ENCODE measurements at places on chromosomes 5 and 9.

DNA sequence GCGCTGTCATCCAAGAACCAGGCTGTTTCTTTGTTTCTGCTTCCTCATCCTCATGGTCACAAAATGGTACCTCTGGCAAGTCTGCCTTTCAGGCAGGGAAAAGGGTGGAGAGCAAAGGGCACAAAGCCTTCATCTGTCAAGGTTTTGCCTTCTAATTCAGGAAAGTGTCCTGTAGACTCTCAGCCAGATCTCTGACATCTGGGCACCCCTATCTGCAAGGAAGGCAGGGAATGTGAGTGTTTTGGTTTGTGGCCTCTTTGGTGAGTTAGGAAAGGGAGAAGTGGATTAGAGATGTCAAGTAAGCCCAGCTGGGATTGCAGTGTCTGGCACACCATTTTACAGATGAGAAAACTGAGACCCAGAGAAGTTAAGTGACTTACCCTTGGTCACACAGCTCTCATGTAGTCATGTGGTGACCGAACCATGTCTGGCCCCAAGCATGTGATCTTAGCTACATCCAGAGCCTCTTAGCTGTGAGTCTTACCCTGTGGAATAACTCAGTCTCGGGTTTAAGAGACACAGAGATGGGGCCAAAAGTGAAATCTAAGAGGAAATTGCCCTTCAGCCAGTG is 115.6 kb upstream of the SAP30L start:
- no peak for DNase-seq

GRCh38 chr9:95438561-95439357 is 78.0 kb downstream of the PTCH1 start:
- no peak for DNase-seq

DNA sequence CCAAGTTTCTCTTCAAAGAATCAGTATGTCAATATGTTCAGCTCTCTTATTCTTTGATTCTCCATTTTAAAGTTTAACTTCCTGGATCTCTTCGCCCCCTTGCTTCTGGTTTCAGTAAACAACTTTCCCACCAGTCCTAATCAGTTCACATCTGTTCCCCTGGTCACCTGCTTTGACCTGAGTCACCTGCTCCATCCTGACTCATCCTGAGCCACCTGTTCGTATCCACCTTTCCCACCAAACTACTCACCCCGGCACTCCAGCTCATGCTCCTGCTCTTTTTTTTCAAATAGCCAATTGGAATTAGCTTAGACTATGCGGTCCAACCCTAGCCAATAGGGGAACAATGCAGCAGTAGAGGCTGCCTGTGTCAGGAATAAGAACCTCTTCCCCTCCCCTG is 23.6 kb upstream of the CSF1R start:
- no peak for DNase-seq

GRCh38 chr5:168314735-168315411 is 23.4 kb downstream of the WWC1 start:
- DNase-seq = peak; percentile 39

- no peak for DNase-seq
These were observed 696.9 kb downstream of the MAT2B start for GRCh38 chr5:164202338-164202737.

DNA sequence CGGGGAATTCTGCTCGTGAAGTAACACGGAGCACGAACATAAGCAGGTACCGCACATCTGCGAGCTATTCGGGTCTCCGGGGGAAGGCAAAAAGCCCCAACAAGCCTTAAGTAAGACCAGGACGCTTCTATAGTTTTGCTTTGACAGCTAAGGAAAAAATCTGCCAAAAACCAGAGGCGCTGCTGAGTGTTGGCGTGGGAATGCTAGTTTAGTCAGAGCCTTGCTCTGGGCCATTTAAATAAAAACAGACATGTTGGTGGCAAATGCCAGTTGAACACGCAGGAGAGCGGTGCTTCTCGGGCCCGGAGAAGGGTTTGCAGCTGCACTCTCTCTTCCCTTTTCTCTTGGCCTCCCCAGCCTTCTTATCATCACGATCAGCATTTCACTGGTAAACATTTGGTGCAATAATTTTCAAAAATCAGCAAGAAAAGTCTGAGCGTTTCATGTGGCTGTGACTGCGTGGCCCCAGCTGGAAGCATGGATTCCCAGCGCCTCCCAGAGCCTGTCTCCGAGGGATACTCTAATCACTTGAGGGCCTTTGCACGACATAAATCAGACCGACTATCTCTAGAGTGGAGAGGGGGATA is 6.4 kb upstream of the NOTCH1 start:
- DNase-seq = no peak

- no peak for DNase-seq
These were observed 1.5 kb downstream of the LTC4S start for GRCh38 chr5:179795049-179795862.

DNA sequence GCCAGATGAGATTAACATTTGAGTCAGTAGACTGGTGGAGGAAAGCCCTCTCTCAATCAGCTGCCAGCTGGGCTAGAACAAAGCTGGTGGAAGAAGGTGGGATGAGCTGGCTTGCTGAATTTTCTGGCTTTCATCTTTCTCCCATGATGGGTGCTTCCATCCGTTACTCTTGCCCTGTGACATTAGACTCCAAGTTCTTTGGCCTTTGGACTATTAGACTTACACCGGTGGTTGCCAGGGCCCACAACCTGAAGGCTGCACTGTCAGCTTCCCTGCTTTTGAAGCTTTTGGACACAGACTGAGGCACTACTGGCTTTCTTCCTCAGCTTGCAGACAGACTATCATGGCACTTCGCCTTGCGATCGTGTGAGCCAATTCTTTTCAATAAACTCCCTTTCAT is 642.7 kb downstream of the TAF11L14 start:
- no peak for DNase-seq

DNA sequence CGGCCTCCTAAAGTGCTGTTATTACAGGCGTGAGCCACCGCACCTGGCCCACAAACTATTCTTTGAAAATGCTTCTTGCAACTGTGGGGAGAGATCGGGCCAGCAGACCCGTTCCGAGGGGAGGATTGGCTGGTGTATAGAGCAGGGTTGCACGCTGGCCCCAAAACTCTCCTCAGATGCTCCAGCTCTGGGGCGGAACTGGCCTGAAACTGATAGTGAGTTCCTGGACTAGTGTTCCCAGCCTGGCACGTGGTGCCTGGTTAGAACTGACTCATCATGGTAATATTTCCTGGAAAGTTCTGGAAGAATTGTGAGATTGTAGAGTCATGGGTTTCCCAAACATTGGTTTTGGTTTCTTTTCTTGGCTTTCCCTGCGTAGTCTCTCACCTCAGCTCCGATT is 120.5 kb downstream of the FBXL7 start:
- DNase-seq = no peak

DNA sequence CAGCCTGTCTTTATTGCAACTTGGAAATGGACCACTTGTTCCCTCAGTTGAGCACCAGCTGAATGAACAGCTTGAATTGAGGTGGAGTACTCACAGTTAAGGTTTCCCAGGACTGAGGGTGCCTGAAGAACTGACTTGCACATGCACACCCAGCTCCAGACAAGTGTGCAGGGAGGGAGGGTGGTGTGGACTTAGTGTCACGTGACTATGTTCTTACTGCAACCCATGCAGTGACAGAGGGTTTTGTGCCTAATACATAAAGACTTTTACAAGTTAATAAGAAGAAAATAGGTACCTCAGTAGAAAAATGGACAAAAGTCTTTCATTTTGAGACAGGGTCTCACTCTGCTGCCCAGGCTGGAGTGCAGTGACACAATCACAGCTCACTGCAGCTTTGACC is 18.0 kb downstream of the BARX1 start:
- no peak for DNase-seq

- no peak for DNase-seq
These were observed 78.8 kb downstream of the F2RL2 start for GRCh38 chr5:76544268-76544926.

DNA sequence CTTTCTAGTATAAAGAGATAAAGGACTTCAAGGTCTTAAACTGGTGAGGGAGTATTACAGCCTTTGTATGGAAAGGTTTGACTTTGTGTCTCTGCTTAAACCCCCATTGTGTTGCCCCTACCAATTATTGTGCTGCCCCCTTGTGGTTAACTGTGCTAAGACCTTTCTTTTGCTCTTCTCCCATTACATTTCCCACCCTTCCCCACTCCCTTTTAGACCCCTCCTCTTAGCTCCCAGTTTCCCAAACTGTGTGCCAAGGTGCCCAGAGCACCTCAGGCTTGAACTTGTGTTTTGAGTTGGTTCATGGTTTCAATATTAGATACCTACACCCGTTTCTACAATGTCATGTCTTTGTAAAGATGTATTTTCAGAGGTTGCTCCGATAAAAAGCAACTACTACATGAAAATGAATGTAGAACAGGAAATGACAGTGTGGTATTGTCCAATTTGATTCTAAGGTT is 2.9 kb downstream of the JAK2 start:
- no peak for DNase-seq

DNA sequence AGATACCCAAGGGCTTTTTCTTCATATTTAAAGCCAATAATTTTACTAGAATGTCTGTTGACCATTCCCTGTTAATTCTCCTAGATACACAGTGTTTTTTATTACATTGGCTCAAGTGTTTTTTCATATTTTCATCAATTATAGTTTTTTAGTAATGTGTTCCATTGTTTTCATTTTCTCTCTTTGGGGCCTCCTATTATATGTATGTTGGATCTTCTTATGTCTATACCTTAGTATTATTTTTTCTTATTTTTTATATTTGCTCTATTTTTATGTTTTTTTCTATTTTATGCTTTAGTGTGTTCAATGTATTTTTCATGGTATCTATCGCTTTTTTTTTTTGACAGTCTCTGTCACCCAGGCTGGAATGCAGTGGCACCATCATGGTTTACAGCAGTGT is 7.5 kb downstream of the KIAA1958 start:
- no peak for DNase-seq

- no peak for DNase-seq
These were observed 33.4 kb upstream of the SLC25A51 start for GRCh38 chr9:37937366-37937765.

DNA sequence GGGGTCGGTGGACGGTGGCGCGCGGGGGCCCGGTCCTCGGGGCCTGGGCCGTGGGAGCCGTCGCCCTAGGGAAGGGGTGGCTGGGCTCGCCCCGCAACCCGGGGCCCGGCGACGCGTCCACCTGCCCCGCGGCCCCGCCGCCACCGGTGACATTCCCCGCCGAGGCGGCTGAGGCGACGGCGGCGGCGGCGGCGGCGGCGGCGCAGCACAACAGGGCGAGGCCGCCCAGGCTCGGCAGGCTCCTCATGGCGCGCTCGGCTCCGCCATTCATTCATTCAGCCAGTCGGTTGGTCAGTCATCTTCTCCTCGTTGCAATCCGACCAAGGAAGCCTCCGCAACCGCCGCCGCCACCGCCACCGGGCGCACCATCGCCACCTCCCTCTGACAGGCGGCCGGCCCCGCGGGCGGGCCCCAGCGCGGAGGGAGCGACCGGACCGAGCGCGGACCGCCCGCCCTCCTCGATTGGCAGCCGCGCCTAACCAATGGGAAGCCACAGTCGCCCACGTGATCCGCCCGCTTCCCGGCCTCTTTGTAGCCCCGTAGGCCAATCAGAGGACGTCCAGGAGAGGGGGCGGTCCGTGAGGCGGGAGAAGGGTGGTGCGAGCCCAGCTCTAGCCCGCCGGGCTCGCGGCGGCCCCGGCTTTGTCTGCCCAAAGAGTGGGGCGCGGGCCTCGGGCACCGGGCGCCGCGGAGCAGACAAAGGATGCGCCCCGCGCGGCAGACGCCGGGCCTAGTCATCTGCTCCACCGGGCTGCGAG is at the start of gene MEGF9:
TSS of gene MEGF9 (minus strand) at position 383 of the 758 bp plus-strand sequence. CDS start at position 271, 112 bp downstream.
- peak; percentile 90 for DNase-seq

GRCh38 chr5:167769846-167770413 is 521.5 kb upstream of the WWC1 start:
- DNase-seq = no peak

- no peak for DNase-seq
These were observed 239.4 kb downstream of the NSG2 start for GRCh38 chr5:174284873-174285272.

DNA sequence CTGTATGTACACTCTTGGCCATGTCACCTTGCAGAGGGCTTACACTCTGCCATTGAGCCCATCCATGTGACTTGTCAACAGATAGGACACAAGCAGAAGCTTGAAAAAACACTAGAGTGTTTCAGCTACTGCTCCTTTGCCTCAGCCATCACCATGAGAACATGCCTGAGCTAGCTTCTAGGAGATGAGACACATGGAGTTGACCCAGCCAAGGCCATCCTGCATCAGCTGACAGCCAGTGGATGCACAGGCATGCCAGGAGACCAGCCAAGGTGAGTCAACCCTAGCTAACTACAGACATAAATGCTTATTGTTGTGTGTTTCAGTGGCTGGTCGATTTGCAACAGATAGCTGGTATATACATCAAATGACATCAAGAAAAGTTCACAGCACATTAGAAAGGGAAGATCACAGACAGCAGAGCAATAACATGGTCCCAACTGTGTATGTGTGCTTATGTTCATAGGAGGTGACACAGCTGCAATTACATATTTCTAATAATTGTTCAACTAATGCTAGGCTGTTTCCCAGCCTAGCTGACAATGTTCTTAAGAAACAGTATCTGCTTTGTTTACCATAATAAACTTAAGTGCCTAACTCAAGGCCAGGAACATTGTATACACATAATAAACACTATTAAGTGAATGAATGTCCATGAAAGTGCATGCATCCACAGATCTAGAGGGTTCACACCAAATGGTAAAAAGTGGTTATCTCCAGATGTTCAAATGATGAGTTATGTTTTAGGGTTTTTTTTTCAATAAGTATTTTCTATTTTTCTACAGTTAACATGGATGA is 105.7 kb downstream of the SPOCK1 start:
- no peak for DNase-seq

DNA sequence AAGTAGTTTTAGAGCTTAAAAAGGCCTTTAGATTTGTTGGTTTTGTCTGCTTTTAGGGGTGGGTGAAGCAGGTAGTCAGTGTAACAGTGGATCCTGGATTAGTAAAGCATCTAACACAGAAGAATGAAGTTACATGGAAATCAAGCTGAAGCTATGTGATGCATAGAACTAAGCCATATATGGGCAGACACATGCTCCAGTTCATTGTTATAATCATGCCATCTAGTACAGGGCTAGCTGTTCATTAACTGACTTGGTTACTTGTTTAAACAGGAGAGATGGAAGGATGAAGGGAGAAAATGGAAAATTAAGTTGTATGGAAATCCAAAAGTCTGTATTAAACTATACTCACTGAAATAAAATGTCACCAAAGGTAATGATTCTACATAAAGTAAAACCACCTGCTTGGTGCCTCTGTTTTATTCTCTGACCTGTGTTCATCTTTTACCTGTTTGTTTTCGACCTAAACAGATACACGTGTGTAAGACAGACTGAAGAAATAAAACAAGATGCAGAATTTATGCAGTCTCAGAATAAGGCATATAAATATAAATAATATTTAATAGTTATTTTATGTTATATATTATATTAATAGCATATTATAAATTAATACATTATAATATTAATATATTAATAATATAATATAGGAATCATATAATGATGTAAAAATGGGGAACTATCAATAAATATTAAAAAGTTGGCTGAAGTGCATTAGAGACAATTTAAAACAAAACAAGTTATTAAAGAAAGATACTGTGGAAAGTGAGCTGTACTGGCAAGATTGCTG is 33.9 kb downstream of the MRPS30 start:
- no peak for DNase-seq

DNA sequence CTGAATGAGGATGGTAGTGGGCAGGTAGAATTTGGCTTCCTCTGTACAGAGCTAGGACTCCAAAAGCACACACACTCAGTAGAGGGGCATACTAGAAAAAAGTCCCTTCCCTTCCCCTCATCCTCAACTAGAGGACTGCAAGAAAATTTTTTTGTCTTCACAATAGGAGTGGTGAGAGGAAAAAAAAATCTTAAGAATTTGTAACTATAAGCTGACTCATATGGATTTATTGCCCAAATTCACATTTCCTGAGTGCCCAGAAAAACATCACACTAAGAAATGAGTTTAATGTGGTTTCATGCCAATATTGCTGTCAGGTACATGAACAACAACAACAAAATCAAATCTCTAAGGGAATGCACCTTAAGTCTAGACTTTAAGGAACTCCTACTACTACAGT is 43.7 kb downstream of the RANBP6 start:
- no peak for DNase-seq
